NCI-H1694 (cell line): ENCODE measurements at places on chromosomes 2 and 18.

GRCh38 chr2:206531996-206532543 lies 88.7 kb downstream of the ADAM23 start:
- DNase-seq, result no peak

DNA sequence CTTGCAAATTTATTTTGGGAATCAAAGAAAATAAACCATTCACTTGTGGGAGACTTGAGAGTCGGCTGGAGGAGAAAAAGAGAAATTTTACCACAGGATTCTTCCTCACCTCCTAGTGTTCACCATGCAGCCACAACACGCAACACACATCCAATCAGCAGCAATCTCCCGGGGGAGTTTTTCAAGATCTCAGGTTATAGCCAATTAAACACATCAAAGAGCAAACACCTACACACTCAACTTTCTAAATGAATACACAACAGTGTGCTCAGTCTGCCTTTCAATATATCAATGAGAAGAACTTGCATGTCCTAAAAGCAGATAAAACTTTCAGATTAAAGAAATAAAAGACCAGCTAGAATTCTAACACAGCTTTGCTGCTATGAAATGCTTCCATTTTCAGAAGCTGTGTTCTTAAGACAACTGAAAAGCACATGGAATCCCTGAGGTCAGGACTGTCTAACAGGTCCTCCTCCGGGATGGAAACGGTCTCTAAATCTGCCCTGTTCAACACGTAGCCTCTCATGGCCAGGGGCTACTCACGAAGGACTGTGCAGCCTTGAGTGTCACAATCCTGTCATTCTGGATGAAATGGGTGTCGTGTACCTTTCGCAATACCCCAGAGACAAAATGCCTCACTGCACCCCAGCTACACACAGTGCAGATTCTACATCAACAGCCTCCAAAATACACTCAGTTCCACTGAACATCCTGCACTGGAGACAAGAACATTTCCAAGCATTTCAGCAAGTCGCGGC lies 84.2 kb downstream of the ZNF516 start:
- DNase-seq, result no peak

DNA sequence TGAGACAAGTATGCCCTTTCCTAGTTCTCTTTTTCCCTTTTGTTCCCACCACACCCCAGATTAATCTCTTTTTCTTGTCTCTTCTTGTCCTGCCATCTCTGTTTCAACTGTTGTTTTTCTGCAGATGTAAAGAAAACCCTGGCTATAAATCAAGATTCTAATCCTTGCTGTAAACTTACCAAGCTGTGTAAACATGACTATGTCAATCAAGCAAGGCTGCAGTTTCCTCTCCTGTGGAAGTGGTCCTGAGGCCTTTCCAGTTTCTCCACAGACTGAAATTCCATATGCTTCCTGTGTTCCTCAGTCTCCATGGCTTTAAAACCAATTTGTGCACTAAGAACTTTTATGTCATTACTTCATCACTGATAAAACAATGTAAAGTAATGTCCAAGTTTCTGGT lies 288.8 kb upstream of the PIK3C3 start:
- no peak for DNase-seq

DNA sequence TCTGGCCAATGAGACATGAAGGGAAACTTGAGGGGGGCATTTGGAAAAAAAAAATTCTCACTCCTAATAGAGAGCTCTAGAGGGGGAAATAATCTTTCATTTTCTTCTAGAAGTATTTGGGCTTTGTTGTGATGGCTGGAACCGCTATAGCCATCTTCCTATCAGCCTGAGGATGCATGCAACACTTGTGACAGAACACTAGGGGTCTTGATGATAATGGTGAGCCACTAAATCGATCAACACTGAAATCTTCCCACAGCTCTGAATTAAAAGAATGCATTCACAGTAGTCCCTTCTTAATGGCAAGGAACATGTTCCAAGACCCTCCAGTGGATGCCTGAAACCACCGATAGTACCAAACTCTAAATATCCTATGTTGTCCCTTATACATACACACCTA lies 325.3 kb downstream of the LNPK start:
- DNase-seq, result no peak

DNA sequence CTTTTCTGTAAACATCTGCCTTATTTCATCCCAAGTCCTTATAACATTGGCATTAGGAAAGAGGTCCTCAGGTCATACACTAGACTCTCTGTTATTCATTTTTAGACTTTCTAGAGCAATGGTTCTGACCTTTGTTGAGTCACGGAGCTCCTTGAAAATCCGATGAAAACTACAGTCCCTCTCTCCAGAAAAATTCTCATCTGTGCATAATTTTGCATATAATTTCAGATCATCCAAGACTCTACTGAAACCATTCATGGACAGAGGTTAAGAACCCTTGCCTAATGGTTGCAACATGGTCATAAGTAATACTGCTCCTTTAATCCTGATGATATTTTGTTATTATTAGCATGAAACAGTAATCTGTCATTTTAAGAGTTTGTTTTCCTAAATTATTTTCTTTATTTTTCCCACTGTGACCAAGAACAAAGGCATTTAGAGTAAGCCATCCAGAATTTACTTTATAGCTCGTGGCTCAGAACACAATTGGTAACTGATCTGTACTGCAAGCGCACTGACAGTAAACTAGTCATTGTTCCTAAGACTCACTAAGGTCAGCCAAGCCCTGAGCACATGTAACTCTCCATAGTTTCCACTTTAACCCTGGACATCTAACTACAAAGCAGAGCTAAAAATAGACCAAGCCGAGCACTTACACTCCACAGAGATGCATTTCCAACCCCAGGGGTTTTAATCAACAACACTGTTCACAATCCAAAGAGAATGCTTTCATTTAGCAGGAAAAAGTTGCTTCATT lies 8.4 kb downstream of the MYOM1 start:
- DNase-seq, result no peak

DNA sequence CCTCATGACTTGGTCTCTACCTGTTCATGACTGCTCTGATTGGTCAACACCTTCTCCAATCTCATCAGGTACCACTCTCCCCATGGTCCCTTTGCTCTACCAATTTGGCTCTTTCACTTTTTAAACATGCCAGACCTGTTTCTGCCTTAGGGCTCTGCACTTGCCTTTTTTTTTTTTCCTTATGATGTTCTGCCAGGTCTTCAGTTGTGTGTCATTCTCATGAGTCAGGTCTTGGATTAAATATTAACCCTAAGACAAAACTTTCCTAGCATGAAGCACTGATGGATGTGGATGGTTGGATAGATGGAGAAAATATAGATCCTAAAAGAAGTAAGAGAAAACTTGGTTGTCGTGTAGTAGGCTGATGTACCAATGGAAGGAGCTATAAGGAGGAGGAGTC lies 219.3 kb downstream of the TTC32 start:
- no peak for DNase-seq

- DNase-seq, result no peak
These were observed 24.8 kb upstream of the FOSL2 start for GRCh38 chr2:28367667-28368356.

DNA sequence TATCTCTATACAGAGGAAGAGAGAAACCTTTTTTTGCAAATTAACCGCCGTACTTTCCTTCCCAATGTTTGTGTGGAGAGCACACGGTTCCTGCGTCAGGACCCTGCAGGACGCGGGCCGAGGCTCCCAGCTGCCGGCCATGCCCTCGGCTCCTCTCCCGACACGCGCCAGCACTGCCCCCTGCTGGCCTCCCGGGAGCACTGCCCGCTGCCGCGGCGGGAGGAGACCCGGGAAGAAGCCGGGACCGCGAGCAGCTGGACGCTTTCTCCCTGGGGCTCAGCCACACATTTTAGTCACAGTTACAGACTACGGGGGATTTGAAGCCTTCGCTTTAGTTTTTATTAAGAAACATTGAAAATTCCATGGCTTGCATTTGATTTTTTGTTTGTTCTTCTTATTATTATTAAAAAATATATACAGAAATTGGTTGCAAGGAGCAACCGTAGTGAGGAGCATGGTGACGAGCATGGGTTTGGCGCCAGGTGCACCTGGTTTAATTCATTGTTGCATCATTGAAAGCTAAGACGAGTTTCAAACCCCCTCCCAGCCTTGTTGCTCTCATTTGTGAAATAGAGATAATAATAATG lies 401.2 kb downstream of the GALR1 start:
- DNase-seq, result no peak

DNA sequence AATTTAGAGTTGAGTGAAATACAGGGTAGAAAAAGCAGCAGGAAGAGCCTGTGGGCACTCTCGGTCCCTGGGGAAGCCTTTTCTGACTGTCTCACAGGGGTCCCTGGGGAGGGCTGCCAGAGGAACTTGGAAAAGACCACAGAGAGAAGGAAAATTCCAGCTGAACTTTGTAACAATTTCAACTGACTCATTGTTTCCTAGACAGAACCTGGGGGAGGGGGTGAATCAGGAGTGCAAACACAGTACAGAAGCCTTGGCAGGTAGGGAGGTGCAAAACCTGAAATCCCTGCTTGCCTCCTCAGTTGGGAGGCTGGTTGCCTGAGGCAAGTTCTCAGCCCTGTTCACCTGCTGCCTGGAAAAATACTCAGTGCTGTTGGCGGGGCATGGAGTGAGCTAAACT lies 106.8 kb downstream of the GRB14 start:
- DNase-seq, result no peak

DNA sequence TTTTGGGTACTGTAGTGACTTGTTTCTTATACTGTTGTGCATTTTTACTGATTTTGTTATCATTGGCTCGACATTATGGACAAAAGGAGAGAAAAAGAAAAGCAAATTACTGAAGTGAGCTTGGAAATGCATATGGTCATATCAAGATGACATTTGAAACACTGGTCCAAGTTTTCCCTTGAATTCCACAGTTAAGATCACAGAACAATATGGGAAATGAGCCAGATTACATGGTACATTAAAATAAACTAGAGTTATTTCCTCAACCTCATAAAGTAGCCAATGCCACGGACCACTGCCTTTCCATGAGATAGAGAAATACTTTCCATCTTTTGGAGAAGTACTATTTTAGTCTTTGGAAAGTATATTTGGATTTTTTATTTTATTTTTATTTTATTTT lies 62.0 kb upstream of the SGPP2 start:
- DNase-seq, result no peak

DNA sequence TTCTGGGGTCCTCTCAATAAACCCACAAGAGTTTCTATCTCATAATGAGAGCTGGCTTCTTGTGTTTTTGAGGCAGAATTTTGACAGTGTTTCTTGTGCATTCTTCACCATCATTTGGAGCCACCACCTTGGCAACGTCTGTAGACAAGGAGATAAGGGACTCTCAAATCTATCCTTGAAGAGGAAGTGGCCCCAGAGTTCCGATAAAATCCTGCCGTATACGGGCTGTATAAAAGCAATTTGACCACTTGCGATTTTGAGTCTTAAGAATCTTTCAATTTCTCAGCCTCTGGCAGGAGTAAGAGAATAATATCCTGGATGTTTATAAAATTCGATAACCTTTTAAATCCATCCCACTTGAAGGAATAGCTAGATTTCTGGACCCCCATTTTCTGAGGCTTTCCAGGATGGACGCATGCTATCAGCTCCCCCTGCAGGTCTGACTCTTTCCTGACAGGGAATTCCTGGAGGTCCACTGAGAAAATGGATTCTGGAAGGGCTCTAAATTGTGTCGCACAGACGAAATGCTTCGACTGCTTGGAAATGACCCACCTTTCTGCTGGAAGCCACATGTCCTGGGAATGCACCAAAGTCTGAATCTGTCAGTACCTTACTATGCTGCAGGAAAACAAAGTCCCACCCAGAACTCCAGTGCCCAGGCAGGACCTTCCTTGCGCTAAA lies 54.1 kb downstream of the E2F6 start:
- peak; percentile 66 for DNase-seq

DNA sequence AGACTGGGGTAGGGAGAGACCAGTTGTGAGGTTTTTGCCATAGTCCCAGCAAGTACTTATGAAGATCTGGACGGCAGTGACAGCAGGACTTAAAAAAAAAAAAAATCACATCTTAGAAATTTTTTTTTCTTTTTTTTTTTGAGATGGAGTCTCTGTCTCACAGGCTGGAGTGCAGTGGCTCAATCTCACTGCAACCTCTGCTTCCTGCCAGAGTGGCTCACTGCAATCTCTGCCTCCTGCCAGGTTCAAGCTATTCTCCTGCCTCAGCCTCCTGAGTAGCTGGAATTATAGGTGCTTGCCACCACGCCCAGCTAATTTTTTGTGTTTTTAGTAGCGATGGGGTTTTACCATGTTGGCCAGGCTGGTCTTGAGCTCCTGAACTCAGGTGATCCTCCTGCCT lies 22.4 kb upstream of the STAT4 start:
- no peak for DNase-seq

- no peak for DNase-seq
These were observed 24.4 kb upstream of the ITGB6 start for GRCh38 chr2:160224507-160224906.

DNA sequence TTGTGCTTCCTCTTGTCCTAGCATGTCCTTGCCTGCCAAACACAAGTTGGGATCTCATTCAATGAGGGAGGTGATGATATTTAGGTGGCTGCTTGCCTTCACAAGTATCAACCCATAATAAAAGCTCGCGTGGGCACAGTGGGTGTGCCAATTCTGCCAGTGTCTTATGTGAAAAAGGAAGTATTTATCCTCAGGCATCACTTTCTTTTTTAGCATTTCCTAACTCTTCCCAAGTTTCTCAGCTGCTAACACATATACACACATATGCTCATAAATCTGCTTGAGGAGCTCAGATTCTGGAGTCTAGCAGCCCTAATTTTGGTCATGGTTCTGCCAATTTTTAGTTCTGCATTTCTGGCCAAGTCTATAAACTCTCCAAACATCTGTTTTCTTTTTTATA lies 319.5 kb upstream of the HNMT start:
- peak; percentile 54 for DNase-seq

DNA sequence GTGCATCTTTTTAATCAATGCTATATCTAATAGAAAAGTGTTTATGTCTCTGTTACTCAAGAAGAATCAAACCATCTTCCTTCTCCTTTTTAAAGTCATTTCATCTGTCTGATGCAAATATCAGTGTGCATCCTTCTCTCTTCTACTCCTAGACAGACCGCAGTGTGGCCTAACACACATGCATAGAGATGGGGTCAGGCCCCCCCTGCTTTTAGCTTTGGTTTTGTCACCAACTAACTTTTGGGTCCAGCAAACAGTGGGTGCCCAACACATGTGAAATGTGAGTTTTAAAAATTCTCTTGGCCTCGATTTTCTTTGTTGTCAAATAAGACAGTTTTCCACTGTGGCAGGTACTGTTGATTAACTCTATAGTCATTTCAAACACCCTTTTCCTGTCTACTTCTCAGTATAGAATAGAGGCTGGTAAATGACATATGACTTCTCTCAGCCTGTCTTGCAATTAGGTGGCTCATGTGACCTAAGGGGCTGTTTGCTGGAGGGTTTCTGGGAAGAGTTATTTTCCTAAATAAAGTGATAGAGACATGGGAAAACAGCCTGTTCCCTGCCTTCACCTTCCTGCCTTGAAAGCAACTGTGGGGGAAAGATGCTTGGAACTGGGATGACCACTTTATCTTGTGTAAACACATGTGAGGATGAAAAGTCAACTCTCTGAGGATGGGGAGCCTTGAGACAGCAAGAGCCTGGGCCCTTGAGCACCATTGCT lies 65.7 kb upstream of the DARS1 start:
- DNase-seq, result no peak
